ENCODE measurements at places on chromosomes 2 and 18.

DNA sequence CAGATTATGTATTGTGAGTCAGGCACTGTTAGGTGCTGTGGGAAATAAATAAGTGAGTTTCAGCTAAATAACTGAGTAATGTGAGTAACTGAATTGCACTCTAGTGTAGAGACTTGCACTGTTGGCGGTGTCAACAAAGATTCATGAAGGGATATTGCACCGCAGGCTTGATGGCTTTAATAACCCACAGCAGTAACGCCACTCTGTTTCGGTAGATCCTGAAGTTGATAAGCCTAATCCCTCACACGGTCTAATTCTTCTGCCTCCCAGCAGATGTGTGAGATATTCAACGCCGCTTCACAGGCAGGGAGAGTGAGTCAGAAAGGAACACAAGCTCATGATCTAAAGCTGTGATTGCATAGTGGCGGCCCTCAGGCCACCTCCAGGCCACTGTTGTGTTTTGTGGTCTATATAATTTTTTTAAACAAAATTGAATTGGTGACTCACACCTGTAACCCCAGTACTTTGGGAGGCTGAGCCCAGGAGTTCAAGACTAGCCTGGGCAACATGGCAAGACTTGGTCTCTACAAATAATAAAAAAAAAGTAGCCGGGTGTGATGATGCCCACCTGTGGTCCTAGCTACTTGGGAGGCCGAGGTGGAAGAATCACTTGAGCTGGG is 94.3 kb downstream of the LIPG start:
- no peak for DNase-seq

DNA sequence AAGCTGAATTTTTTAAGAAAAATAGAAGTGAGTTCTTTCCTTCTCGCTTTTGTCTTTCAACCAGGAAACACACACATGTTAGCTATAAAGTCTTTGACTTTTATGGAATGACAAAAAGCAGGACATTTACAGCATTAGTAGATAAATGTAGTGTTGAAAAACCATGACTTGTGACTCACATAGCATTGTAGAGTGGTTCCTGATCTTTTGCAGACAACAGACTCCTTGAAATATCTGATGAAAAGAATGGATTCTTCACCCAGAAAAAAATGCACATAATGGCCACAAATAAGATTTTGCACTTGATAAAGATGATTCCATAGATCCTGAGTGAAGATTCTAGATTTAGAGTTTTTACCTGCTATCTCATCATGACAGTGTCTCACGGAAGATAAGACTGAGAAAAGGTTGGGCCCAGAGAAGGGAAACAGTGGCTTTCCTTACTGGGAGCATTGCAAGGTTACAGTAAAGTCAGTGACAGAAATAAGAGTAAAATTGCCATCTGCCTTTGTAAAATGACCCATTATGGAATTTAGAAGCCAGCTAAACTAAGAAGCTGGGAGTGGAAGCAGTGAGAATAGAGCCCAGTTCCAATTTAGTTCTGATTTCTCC is 14.0 kb downstream of the SMARCAL1 start:
- no peak for DNase-seq

DNA sequence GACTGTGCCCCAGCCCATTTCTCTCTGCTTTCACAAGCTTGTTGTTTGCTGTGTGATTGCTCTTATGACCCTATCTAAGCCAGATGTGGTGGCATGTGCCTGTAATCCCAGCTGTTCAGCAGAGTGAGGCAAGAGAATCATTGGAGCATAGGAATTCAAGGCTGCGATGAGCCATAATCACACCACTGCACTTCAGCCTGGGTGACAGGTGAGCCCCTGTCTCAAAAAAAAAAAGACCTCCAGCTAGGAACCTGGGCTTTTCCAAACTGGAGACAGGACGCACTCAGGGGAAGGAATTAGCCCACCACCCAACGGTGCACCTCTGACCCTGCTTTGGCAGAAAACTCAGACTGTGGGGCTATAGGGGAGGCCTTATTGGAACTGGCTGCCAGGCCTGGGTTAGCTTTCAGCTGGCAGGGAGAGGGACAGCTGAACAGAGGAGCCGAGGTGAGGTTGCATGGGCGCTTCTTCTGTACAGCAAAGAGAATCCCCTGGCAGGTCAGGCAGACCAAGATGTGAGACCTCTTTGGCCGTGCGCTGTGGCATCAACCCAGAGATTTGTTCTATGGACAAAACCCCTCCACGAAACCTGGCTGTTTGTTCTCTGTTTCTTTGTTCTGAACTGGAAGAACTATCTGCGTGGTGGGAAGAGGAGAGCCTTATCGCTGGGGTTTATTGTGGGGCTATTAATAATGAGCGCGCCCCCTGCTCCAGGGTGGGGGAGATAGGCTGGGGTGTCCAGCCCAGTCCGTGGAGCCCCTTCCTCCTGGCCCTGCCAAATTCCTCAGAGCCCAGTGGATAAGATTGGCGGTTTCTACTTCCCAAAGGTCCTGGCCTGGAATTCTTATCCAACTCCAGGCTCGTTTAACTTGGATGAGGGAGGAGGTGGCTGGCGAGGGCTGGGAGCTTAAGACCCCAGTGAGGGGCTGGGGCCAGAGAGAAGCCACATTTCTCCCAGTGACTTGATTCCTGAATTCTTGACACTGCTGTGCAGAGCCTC is 38.8 kb upstream of the SMAD7 start:
- no peak for DNase-seq

DNA sequence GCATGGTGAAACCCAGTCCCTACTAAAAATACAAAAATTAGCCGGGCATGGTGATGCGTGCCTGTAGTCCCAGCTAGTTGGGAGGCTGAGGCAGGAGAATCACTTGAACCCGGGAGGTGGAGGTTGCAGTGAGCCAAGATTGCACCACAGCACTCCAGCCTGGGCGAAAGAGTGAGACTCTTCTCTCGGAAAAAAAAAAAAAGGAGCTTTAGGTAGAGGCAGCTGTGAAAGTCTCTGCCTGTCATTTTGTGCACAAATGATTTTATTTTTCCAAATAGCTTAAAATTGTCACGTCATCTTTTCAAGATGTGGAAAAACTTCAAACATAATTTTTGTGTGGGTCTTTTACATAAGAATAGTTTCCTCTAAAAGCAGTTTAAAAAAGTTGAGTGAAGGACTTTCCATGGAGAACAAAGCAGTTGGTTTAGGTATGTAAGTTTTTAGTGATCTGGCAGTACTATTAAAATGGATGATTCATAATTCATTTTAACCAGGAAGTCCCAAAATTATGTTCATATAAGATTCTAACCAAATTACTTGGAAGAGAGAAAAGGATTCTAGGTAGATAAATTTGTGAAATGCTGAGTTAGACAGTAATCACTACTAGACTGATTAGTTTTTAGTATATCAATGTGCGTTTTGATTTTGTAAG is 11.5 kb downstream of the CCNYL1 start:
- DNase-seq = no peak

DNA sequence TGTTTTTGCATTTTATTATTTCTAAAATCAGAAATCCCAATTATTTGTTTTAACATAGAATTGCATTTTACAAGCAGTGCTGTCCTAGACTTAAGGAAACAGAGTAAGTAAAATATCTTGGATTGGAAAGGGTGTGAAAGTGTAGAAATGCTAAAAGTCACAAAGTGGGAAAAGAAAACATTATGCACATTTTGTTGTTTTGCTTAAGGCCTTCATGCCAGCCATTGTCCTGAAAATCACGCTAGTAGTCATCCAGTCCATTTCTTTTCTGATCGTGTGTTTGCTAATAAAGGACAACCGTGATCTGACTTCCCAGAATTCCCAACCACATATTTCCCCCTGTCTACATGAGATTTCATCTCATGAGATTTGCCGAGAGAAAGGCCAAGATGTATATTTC is 199.1 kb downstream of the PTGR3 start:
- no peak for DNase-seq

GRCh38 chr2:214896274-214896673 is 86.8 kb upstream of the BARD1 start:
- DNase-seq = no peak

DNA sequence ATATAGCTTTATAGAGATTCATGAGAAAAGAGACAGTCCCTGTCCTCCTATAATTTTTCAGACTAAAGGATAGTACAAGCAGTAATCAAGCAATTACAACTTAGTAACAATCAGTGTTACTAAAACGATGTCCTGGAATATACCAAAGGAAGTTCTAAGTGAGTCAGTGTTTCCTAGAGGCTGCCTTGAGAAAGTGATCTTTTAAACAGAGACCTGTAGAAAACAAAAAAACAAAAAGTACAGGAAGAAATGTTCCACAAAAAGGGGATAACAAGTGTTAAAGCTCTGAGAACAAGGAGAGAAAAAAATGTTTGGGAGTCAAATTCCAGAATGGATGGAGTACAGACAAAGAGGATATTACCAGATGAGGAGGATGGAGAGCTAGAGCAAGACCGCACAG is 556.4 kb downstream of the ERBB4 start:
- DNase-seq = no peak

DNA sequence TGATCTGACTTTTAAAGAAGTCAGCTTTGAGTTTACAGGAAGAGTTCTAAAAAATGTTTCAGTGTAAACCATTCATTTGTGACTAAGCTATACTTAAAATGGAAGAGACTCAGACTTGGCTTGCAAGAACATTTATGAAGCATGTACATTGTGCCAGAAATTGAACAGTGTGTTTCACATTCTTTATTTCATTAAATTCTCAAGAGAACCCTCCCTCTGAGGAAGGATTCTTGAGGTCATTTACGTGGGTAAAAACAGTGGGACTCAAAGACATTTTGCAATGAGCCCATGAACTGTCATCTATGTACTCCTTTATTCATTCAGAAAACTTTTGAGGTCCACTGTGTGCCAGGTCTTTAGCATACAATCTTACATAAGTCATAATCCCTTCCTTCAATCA is 143.6 kb upstream of the ZNF521 start:
- DNase-seq = no peak

GRCh38 chr2:7703048-7703447 is 785.8 kb downstream of the RNF144A start:
- DNase-seq = no peak

DNA sequence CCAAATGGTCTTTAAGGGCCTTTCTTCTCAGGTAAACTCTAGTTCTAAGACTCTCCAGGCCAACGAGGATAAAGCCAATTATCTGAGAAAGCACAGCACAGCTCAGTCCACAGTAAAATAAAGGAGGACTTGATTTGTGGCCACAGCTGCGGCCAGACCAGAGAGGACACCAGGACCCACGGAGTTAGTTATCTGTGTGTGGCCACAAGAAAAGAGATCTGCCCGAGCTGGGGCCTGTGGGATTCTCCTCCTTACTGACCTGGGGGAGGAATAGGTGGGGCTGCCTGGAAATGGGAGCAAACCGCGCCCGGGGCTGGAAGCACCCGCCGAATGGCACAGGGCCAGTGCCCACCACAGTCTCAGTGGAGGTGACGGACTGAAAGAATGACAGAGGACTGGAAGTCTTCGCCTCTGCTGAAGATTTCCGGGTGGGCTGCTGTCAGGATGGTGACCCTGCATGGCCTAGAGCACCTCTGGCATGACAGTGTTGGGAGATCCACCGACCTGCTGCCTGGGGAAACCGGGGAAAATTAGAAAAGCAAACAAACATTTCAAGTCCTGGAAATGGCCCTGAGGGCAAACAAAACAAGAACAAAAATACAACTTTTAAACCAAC is 13.3 kb downstream of the PROC start:
- DNase-seq = no peak

DNA sequence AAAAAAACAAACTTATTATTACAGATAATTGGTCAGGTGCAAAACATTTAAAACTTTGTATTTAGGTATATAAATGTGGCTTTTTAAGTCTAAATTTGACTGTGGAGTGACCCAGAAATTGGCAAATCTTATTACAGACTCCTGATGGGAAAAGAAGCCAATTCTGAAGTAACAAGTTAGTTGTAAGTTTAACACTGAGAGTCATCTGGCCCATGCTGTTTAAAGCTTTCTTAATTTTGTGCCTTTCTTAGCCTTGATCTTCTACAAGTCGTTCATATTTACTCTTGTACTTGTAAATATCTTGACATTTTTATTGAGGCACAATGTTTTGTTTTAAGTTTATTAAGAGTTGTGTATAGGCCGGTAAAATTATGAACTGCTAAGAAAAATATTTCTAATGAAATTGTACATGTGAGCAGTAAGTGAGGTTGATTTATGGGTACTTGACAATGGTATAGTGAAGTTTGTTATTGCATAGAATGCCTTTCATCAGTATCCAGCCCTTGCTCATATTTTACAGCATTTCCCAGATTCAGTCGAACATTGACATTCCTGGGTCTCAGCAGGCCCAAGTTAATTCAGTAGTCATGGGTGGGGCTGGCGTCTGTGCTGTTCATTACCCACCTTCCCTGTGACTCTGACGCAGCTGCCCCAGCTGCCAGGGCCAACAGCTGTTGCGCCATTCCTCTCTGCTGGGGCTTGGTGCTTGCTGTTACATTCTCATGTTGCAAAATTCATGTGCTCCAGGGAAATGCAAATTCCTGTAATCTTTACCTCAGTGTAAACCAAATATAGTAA is 121.4 kb downstream of the ZNF236 start:
- no peak for DNase-seq

DNA sequence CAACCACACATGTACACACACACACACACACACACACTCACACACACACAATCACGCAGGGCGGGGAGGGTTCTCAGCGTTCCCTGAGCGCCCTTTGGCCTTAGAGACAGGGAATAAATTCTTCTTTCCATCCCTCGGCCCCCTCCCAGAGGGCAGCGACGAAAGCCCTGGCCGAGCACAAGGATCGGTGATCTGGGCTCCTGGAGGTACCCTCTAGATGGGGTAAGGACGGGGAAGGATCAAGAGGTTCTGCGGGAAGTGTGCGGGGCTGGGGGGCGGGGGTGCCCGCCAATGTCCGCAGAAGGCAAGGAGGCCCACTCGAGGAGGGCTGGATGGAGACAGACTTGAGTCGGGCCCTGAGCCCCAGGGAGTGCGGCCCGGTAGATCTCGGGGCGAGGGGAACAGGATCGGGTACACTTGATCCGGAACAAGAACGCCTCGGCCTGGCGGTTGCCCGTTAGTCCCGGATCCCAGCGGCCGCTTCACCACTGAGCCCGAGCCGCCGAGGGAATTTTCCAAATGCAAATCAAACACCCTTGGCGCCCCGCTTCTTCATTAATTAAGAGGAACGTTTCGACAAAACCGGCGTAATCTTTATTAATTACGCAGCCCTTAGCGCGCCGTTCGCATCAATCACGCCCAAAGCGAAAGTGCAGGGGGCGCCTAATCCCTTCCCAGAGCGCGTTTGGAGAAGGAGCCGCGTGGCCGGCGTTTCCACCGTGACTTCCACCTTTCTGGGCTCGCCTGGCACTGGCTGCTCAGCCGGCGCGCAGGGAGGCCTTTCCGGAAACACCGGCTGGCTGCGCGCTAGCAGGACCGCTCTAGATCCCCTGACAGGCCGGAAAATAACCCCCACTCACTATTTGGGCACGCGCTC is 7.0 kb upstream of the PAX3 start:
- DNase-seq = no peak
